Endothelial cell of umbilical vein (primary cell): ENCODE measurements at places on chromosomes 12 and 14.

DNA sequence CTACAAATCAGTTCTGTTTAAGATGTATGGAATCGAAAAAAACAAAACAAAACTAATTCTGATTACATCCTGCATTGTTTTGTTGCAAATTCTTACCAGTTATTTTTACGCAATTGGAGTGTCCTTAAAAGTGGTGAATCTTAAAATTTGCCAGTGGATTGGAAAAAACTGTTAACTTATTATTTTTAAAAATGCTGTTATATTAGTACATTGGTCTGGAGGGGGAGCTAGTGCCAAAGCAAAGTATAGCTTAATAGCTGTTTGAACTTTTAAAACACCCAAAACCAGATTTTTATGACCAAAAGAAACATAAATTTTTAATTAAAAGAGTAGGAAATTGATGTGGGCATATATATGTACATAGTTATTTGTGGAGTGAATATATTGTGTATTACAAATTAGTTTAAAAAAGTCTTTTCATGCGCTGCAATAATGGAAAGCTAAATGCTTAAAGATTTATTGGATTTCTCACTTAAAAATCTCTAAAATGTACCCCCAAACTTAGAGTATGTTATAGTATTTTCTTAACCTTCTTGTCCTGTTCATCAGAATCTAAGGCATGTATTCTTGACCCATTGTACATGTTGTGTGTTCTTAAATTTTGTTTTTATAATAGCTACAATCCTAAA, 2.5 kb downstream of the FUT8 start:
- DNase-seq = peak; percentile 56

- no peak for DNase-seq
Observed at GRCh38 chr12:54561164-54561563, 11.8 kb downstream of the PDE1B start.

GRCh38 chr14:75831952-75832351, 149.8 kb downstream of the TGFB3 start:
- DNase-seq = no peak

DNA sequence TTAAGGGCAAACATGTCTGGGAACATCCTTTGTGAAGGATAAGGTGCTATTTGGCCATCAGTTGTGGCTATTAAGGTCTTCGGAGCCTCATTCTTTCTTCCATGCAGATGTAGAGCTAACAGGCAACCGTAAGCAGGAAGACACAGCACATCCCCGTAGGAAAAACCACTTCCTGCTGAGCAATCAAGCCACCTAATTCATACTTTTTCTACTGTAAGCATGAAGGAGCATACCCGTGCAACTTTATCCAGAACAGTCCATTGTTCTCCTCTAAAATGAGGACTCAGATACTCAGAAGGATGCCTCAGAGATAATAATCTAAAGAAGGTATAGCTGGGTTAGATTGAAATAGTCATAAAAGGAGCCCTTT, 232.0 kb downstream of the PPM1H start:
- peak; percentile 59 for DNase-seq

DNA sequence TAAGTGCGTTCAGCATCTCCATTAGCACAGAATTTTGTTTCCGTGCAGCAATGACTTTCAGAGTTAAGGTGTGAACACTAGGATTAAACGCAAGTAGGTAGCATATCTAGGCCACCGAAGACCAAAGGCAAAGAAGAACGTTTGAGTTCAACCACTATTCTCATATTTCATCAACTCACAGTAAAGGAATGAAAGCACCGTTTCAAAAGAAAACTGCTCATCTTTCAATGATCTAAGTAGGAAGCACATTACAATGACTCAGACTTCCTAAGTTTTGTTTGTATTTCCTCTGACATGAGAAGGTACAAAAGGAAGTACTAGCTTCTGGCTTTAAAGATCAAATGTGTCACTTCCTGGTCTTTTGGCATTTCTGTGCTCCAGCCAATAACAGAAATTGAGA, 57.6 kb downstream of the ACADS start:
- peak; percentile 87 for DNase-seq

DNA sequence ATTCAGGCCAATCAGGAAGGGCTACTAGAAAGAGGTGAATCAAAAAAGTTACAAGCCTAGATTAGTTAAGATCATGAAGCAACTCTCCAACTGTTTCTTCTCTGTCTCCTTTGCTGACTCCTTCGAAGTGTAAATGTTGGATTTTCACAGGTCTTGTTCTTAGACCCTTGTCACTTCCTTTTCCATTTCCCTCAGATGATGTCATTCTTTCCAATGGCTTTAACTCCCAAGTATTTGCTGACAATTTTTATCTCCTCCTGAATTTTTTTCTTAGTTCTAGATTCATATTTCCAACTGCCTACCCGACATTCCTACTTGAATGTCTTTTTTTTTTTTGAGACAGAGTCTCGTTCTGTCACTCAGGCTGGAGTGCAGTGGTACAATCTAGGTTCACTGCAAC, 10.8 kb downstream of the GAS2L3 start:
- DNase-seq = peak; percentile 71

- peak; percentile 60 for DNase-seq
Observed at GRCh38 chr12:24596768-24597388, 352.0 kb downstream of the BCAT1 start.
